ENCODE measurements at places on chromosomes 1 and 21.

DNA sequence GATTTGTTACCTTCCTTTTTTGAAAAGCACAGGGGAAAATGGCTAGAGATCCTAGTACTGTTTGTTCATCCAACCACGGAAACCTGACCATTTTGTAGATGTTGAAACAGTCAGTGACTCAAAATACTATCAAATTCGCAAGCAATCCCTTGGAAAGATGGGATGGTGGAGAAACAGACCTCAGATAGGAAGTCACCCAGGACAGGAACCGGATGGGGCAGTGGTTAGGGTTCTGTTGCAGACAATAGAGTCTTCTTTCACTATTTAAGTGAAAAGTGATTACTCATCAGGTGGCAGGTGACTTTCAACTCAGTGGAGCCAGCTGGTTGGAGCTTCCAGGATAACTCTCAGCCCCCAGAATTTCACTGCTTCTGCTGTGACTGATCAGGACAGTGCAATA lies 17.0 kb downstream of the LHX4 start:
- no peak for DNase-seq

- no peak for DNase-seq
These were observed 51.5 kb downstream of the MAP3K7CL start for GRCh38 chr21:29181799-29182470.

- DNase-seq: peak; percentile 42
These were observed 384.9 kb downstream of the HLX start for GRCh38 chr1:221263831-221264767.

GRCh38 chr1:178784131-178784536 lies 59.1 kb downstream of the RALGPS2 start:
- DNase-seq: no peak

DNA sequence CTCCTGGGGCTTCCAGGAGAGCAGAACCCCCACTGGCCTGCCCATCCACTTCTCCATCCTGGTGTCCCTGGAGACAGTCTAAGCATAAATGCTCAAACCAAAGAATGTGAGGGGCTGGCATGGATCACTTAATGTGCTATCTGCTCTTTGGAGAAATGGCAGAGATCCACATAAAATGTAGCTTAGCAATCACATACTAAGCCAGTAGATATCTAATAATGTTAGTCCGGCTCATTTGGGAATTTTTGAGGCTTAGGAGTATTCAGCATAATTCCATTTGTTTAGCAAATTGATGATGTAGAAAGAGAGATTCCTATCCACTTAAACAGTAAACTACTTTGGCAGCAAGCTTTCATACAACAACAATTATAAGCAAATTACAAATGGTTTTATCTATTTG lies 90.7 kb downstream of the TENT5C start:
- DNase-seq: no peak

- no peak for DNase-seq
These were observed 216.6 kb upstream of the CSF3R start for GRCh38 chr1:36699113-36699911.

DNA sequence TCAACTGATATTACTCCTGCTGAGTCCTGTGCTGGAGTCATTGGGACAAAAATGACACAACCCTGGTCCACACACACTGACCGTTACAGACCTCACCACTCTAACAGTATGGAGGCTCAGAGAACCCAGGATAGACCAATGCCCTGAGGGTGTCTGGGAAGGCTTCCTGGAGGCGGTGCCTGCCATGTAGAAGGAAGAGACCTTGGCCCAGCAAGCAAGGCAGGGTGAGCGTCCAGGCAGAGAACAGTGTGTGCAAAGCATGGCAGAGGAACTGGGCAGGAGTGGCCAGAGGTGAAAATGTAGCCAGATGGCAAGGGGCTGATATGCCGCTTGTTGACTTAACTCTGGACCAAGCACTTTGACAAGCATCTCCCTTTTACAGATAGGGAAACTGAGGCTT lies 85.5 kb downstream of the VWA5B1 start:
- no peak for DNase-seq

- no peak for DNase-seq
These were observed 5.7 kb downstream of the TMPRSS3 start for GRCh38 chr21:42390193-42390592.

GRCh38 chr1:178393370-178393769 lies 103.4 kb downstream of the CLEC20A start:
- DNase-seq: no peak

- DNase-seq: peak; percentile 75
These were observed 2.5 kb downstream of the UBASH3A start for GRCh38 chr21:42406201-42406621.

Measured in activated CD4-positive, alpha-beta memory T cell treated with anti-CD3 and anti-CD28 coated beads, Interleukin-2, amount 10 ng/mL, durations not matched to agents 7 days and 5 days (primary cell).